ENCODE measurements at places on chromosomes 3 and 15.

GRCh38 chr15:93613386-93613785 lies 524.4 kb upstream of the RGMA start:
- DNase-seq, result no peak

DNA sequence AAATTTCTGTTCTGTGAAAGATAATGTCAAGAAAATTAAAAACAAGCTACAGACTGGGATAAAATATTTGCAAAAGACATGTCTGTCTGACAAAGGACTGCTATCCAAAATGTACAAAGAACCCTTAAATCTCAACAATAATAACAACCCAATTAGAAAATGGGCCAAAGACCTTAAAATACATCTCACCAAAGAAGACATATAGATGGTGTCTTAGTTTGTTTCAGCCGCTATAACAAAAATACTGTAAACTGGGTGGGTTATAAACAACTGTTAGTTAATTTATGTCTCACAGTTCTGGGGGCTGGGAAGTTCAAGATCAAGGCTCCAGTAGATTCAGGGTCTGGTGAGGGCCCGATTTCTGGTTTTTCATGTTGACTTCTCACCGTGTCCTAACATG lies 106.2 kb upstream of the AGTR1 start:
- DNase-seq, result no peak

- DNase-seq, result no peak
Measured at GRCh38 chr3:89042236-89042835, 65.1 kb upstream of the EPHA3 start.

DNA sequence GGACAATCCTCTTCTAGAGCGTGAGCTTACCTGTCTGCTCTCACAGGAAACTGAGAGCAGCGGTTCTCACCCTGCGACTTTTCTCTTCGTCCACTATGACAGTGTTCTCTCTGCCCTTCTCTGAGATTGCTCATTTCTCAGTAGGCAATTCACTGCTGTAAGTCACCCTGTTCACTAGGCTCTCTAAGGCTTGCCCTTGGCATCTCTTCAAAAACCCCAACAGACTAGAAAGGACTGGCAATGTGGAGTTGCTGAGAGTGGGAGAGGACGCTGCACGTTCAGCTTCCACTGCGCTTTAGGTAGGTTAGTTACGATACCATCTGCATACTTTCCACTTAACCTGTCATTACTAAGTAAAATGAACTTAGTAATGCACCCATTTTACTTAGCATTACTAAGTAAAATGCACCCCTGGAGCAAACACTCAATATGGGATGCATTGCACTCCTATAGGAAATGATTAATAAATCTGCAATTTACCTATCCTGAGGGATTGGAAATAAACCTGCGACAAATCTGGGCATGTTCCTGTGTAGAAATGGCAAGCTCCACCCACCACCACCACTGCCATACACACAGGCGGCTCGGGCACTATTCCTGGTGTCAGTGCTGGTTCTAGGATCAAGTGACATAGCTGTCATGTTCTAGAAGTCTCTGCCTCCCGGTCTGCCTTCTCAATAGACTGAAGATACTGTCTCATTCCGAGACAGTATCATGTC lies 21.4 kb downstream of the XPC start:
- DNase-seq, result no peak

DNA sequence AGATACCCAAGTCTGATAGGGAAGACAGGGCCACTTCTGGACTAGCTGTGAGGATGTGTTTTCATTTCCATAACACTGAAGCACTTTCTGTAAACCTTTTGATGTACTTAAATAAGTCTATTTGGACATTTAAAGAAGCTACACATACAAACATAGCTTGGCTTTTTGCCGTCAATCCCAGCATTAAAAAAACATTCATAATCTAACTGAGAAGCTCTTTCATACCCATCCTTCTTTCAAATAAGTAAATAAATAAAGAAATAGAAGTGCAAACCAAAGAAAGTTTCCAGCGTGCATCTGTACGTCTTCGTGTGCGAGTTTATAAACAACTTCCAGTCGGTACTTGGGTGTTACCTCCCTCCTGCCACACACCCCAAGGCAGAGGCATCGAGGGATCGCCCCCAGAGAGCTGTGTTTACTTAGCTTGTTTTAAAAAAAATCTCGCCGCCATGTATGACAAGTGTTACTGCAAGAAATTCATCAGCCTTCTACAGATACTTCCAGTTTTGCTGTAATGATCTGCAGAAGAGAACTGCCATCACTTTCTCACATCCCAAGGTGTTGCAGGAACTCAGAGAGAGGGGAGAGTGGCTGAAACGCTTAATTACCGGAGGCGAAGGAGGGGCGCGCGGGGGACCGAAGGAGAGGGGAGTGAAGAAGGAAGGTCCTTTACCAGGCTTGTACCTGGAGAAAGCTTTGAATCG lies 9.0 kb upstream of the MEIS2 start:
- no peak for DNase-seq

DNA sequence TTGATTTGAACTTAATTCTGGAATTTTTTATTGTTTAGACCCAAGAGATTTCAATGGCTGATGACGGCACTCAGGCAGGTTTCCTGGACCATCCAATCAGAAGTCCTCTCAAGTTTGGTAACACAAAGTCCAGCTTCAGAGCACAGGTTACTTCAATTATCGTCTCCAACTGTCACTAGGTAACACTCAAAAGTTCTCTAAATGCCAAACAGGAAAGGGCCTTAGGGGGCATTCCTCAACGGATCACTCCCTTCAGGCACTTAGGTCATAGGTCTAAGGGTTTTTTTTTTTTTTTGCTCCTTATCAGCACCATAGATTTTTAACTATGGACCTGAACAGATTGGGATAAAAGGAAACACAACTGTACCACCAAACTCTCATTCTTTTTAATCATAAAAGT lies 85.8 kb downstream of the MEIS2 start:
- DNase-seq, result no peak

DNA sequence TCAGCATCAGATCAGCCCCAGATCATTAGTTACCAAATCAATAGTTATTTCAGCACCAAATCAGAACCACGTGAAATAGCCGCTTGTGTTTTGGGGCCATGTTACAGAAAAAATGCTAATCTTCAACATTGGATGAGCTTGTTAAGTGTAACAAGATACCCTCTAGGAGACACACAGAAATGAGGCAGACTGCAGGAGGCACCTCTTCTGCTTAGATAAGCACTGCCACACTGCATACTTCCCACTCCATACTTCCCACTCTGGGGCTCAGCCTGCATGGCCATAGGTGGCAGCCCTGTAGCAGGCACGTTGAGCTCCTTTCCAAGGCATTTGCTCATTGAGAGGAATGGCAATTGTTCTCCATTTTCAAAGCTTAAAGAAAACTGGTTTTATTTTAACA lies 73.3 kb downstream of the CHCHD6 start:
- DNase-seq, result no peak

GRCh38 chr15:101307897-101308603 lies 13.0 kb upstream of the SNRPA1 start:
- DNase-seq, result no peak

GRCh38 chr3:143716731-143717130 lies 131.5 kb downstream of the SLC9A9 start:
- no peak for DNase-seq

GRCh38 chr15:83784975-83785374 lies 131.1 kb downstream of the ADAMTSL3 start:
- no peak for DNase-seq

DNA sequence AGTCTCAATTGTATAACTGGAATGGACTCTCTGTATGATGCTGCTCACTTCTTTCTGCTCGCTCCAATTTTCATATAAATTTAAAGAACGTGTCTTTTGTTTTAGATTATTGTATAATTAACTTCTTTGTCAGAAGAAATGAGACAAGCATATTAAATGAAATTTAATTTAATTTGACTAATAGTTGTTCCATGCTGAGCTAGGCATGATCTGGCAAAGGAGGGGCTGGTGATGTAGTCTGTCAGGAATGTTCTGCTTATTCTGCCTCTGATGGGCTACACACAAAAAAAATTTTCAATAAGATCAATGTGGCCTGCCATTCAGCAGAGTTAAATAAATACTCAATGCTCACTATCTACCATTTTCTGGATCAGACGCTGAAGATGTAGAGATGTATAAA lies 208.4 kb upstream of the CD96 start:
- no peak for DNase-seq

DNA sequence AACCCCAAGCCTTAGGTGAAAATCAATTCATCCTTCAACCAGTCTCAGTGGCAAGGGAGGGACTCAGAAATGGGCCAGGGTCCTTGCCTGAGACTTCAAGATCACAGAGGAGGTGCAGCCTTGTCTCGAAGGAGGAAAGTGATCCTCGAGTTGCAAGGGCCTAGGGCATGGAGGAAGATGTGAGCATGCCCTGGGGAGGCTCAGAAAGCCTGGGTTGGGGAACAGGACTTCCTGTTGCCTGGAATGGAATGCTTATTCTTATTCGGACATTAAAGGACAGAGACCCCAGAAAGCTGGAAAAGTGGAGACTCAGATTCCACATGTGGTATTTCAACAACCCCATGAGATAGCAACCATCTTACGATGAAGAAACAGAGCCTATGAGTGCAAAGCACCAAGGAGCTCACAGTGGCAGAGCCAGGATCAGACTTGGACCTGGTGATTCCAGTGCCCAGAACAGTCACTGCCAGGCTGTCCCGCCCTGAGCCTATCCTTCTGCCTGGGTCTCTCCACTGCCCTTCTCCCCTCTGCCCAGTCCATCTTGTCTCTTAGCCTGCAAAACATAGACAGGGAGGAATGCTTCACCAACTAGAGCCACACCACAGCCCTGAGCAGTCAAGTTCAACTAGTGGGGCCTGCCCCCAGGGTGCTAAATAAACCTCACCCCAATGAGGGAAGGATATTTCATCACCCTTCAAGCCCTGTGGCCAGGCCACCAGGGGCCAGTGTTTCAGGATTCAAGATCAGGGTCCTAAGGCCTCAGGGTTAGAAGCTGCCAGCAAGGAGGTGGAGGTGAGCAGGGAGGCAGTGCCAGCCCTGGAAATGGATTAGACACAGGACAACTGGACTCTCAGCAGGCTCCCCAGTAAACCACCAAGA lies 21.9 kb downstream of the DAPK2 start:
- DNase-seq, result no peak

DNA sequence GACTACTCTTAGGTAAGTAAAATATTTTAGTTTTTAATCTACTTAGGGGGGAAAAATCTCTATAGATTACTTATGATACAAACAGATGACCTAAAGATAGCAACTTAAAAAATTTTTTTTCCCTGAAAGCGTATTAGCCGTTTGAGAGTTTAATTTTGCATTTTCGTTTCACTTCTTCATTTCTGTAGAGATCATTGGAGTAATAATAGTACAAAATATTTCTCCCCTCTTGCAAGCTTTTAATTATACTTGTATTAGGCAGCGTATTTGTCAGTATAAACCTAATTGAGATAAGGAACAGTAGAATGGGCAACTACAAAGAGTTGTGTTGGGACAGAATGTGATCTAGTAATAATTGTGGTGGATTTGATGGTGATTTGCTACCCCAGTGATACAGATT lies 10.3 kb downstream of the SKIL start:
- no peak for DNase-seq

Data from posterior cingulate gyrus (tissue), 11 donors.